ENCODE measurements at places on chromosomes 6 and 20.

DNA sequence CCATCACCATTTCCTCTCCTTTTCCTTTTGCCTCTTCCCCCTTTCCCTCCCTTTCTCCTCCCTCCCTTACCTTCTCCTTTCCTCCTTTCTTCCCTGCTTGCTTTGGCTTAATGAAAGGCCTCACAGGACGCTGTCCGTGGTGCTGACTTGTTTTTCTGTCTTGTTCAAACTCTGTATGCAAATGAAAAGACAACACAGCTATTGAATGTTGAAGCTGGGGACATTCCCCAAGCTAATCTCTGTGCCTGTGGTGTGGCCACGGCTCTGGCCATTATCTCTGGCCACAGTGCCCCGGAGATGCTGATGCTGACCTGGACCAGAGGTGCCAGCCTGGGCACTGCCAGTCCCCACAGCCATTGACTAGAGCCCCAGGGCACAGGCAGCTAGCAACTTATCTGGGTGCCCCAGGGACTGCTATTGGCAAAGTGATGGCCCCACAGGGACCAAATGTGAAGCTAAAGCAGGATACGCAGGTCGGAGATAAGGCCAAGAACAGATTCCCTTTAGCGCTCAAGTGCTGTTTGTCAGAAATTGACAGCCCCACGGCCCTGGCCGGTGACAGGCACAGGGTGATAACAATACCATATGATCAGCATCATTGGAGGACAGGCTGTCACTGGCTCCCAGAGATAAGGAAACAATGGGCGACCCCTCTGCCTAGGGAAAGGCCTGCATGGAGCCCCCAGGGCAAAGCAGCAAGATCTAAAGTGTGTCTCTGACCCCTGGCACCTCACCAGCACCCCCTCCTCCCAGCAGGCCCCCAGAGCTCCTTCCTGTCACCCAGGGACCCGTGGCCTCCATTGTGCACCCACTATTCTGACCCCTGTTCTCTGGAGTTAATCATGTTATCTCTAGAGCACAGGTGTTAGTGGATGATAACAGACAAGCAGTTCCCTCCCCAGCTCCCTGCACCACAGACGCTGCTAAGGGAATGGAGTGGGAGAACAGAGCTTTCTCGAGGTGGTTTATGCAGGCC is 31.6 kb upstream of the SLC32A1 start:
- no peak for DNase-seq

DNA sequence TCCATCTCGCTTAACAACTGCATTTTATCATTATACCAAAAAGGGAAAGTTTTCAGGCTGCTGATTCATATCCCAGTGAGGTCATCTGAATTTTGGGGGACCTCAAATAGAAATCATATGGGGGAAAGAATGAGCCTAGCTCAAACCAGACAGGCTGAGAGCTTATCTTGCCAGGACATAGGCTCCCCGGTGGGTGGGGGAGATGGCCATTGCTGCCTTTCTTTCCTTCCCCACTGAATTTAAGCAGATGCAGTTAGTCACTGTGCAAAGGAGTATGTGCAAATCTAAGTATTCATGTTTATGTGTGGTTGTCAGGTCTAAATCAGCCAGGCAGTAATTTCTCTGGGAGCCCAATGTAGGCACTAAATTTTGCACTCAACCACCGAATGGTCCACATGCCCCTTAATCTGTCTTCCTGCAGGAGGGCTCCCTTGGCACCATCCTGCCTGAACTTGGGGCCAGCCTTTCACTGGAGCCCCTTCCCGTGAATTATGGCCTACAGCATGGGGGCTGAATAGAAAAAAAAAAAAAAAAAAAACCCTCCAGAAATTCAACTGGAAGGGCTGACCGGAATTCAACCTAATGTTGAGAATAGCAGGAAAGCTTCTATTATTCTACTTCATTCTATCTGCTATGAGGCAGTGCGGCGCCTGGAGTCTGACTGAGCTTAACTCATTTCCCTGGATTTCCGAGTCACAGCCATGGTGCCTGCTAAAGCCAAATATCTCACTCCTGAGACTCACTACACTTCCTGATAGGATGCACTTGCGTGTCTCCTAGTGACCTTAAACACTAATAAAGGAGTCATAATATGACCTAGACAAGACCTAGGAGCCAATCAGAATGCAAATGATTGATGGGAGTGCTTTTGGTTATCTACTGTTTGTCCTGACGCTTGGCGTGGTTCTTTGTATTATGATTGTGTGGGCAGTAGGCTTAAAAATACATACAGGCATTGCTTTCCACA is 161.5 kb upstream of the HEY2 start:
- DNase-seq = no peak

DNA sequence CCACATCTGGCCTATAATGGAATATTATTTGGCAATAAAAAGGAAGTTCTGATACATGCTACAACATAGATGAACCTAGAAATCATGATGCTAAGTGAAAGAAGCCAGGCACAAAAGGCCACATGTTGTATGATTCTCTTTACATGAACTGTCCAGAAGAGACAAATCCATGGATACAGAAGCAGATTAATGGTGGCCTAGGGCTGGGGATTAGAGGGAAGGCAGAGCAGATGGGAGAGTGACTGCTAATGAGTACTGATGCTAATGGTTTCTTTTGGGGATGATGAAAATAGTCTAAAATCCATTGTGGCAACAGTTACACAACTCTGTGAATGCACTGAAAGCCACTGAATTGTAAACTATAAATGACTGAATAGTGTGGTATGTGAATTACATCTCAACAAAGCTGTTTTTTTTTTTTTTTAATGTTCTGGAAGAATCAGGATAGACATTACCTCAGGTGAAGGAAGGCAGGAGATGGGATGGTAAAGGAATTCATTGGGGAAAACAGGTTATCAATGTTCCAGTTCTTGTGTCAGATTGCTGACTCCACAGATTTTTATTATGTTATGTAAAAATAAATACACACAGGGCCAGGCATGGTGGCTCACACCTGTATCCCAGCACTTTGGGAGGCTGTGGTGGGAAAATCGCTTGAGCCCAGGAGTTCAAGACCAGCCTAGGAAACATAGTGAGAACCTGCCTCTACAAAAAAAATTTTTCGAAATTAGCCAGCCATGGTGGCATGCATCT is 8.9 kb upstream of the SOX12 start:
- DNase-seq = no peak

- DNase-seq = no peak
These were observed 75.3 kb upstream of the RIPOR2 start for GRCh38 chr6:25010902-25011625.

GRCh38 chr6:7151381-7151780 is 43.6 kb downstream of the RREB1 start:
- no peak for DNase-seq

DNA sequence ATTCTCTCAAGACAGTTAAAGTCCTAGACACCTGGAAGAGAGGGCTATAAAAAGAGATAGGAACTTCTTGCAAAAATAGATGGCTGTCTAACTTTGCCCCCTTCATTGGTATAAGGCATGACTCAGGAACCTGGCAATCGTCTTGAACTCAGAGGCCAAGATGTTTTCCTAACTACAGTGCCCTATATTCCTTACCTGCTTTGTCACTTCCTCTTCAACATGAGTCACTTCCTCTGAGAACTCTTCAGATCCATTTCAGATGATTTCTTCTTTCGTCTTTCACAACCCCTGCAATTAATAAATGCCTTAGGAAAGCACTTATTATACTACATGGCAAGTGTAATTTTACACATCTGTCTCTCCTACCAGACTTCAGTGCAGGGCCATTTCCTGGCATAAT is 83.5 kb downstream of the HAO1 start:
- no peak for DNase-seq

- DNase-seq = peak; percentile 58
These were observed 17.9 kb downstream of the VSTM2L start for GRCh38 chr20:37920679-37921322.

DNA sequence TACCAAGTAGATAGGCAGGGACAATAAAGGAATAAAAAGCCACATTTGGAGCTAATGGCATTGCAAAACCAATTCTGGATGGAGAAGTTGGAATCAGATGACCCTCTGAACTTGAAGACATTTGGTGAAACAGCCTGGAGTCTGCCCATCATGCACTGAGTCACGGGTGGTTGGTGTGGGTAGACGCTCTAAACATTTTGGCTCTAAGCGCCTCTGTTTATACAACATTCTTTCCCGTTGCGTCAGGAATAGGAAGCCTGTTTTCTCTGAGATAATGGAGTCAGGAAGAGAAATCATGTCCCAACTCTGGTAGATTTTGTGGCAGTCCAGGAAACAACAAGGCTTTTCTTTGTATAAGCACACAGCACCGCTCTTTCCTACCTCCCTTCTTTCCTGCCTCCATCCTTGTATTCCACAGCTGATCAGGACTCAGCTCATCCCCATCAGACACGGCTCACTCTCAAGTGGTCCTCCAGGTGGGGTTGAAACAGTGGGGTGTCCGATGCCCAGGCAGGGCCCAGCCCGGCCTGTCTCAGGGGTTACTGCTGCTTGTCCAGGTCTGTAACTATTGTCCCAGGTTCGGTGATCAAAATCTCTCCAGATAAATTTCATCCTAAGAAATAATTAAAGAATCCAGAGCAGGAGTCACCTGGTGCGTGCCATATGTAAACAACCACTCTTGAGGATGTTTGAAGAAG is 12.1 kb upstream of the RAMACL start:
- DNase-seq = no peak

DNA sequence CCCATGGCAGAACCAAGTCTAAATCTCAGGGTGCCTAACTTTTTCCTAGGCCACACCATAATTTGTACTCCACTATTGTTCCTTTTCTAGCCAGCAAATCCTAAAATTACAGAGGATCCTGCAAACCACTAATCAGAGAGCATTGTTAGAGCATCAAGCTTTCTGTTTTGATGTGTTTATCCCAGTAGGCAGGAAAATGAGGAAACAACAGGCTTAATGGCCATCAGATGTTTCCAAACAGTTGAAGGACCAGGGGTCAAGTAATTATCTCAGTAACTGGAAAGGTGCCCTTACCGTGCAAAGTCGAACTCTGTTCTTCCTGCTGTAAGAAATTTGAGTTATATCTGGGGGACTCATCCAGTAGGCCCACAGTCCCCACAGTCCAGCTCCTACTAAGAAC is 58.7 kb downstream of the RALY start:
- DNase-seq = no peak

- no peak for DNase-seq
These were observed 97.8 kb downstream of the BANF2 start for GRCh38 chr20:17797579-17797978.

- DNase-seq = no peak
These were observed 13.3 kb upstream of the FAXC start for GRCh38 chr6:99362678-99363268.

GRCh38 chr6:105220186-105220585 is 40.4 kb upstream of the POPDC3 start:
- DNase-seq = peak; percentile 87

- DNase-seq = no peak
These were observed 35.2 kb downstream of the ILRUN start for GRCh38 chr6:34661357-34661756.

DNA sequence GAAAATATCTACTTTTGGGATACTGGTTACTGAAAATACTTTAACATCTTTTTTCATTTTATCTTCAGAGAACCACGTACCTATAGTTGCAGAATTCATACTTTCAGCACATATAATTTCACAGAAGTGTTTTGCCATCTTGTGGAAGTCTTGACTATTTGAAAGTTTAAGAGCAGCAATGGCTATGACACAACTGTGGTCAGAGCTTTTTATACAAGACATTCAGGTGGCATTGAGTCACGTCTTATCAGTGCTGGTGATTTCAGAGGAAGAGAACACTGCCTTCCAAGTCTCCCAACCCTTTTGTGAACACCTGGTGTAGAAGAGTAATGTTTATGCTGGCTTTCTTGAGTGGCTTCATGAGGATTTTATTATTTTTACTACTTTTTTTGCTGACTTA is 171.6 kb downstream of the ARID1B start:
- DNase-seq = no peak

- no peak for DNase-seq
These were observed 108.8 kb downstream of the PREP start for GRCh38 chr6:105294129-105294528.

DNA sequence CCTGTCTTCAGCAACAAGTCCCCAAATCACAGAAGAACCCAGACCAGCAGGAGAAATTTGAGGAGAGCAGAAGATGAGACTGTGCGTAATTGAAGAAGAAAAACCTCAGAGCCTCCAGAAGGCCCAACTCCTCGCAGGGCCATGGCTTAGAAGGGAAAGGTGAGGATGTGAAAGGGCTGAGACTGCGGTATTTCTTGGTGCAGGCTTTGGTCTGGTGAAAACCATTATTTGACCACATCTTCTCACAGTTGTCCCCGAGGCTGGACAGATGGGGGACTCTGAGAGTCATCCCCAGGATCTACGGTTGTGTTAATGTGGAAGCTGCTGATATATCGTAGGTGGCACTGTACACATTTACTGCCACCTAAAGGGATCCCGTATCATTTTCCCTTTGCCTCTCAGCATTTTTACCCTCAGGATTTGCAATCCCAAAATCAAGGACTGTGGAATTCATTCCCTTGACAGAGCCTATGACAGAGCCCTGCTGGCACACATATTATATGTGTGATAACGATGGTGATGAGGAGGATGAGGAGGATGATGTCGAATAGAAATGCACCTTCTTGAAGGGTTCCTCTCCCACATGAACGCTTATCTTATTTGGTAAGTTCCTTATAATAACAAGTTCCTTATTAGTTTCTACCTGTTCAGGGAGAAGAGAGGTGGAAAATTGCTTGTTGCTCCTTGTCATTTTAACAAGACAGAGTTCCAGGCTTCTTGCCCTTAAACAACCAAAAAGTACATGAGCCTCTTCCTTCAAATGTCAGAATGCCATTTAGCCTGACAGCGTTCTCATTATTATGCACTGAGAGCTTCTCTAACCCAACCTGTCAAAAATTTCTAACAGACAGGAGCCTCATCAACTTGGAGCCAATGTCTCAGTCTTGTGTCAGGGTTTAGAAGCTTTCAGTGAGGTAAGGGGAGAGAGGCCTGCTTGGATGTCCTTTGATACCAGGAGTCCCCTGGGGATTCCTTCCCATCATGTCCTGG is 135.8 kb downstream of the PXDC1 start:
- DNase-seq = no peak

GRCh38 chr6:157246048-157246630 is 77.2 kb downstream of the TMEM242 start:
- DNase-seq = no peak

DNA sequence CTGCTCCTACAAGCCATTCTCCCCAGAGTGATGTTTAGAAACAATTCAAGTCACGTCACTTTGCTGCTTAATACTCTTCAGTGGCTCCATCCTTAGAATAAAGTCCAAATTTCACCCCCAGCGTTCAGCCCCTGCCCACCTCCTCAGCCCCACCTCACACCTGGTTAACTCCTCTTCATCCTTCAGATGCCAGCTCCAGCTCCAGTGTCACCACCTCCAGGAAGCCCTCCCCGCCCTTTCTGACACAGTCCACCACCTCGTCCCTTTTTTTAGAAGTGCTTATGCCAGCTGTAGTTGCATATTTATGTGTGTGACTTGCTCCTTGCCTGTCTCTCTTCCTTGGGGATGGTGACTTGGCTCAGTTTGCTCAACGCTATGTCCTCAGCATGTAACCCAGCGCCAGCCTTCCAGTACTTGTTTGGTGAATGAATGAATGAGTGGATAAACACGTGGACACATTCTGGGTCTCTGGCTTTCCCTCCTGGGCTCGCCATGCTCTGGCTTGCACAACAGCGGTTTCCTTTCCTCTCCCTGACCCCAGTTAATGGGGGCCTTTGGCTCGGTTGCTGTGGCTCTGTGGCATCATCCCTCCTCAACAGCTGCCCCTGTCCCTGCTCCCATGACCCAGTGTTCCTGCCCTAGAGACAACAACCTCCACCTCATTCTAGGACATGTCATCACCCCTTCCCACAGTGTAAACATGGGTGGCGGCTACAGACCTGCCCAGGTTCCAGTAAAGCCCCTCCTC is 3.7 kb upstream of the IP6K3 start:
- no peak for DNase-seq

- DNase-seq = no peak
These were observed 157.5 kb downstream of the SMOC2 start for GRCh38 chr6:168598251-168599117.

Data from NCI-H524 treated with DMSO at 0.1 percent for 48 hours (cell line).